ENCODE measurements at places on chromosomes 6 and 20.
A peak's percentile ranks its signal among the peaks of the same experiment; 100 is the strongest.

DNA sequence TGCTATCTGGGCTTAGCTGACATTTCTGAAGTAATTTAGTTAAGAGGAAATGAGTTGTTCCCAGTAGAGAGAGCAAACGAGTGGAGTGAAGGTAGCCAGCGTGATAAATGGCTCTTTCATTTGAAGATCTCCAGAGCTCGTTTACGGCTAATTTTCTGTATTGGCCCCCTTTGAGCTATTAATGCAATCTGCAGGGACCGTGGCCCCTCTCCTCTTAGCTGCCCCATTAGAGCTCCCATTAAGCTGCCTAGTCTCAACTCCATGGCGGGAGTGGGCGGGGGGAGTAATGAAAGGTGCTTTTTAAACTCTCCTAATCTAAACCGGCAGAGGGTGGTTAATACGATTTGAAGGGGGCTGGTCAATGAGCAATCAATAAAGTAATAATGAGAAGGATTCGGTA is 12.5 kb downstream of the TFAP2B start:
- DNase-seq, result no peak

GRCh38 chr6:157222201-157222981 is 100.9 kb downstream of the TMEM242 start:
- DNase-seq, result no peak

DNA sequence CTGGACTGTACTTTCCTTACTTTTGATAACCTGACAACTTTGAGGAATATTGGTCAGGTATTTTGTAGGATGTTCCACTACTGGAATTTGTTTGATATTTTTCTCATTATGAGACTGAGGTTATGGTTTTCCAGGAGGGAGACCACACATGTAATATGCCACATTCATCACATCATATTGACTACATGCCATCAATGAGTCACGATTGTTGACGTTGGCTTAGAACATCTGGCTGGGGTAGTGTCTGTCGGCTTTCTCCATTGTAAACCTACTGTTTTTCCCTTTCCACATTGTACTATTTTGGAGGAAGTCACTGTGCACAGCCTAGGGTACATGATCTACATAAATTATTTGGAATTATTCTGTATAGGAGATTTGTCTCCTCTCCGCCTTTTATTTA is 1.4 kb upstream of the STX11 start:
- no peak for DNase-seq

GRCh38 chr20:1912053-1912452 is 16.8 kb downstream of the SIRPA start:
- DNase-seq, result no peak

DNA sequence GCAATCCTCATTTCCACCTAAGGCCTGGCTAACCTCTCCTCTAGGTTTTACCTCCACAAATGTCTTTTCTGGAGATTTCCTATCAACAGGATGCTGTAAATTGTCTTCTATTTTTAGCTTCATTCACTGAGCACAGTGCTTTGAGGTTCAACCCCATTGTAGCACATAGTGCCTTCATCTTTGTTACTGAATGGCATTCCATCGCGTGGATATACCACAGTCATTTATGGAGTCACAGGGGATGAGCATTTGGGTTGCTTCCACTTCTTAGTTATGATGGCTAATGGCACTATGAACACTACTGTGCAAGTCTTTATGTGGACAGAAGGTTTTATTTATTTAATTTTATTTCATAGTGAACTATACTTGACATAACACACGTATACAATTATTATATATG is 387.1 kb downstream of the SMOC2 start:
- no peak for DNase-seq

DNA sequence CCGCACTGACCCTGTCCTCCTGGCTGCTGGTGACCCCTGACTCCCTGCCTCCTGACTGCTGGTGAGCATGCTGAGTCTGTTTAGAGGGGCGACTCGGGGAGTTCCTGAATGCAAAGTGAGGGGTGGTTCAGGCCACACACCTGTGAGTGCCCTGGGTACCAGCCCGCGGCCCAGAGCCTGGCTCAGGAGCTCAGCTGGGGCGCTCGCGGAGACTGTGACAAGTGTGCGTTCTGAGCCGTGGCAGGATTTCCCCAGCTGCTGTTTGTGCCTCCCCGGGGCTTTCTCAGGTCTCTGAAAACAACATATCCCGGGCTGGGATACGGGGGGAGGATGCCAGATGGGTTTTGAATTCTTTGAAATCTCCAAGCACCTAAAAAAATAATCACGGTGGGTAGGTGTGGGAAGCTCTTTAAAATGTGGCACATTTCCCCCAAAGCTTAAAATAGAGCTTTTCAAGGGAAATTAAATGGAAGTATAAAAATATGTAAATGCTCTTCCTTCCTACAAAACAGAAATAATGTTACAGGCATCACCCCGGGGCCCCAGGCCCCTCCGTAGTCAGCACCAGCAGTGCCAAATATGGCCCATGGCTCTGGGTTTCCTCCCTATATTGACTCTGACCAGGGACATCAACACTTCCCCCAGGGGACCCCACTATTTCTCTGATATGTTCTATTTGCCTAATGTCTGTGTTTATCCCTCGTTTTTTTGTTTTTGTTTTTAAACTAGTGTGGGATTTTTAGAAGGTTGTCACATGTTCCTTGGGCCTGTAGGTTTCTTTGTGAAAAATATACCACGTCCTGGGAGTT is 49.9 kb upstream of the TAGAP start:
- peak; percentile 53 for DNase-seq

- peak; percentile 0 for DNase-seq
Measured at GRCh38 chr20:41172296-41173140, 35.2 kb downstream of the PLCG1 start.

DNA sequence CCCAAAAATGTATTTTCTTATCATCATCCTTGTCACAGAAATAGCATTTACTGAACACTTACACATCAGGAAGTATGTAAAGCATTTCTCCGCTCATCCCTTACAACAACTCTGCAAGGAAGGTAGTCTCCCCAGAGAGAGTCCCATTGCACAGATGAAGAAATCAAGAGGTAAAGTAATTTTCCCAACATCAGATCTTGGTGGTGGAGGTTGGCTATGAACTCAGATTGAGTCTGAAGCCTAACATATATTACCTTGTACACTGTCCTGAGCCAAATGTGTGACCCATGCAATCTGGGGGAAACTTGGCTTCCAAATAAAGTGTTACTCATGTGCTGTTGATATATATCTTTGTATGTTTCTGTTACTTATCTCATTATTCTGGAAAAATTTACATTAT is 31.4 kb downstream of the MAN1A1 start:
- no peak for DNase-seq

- no peak for DNase-seq
Measured at GRCh38 chr6:5749651-5750215, 257.0 kb downstream of the NRN1 start.

DNA sequence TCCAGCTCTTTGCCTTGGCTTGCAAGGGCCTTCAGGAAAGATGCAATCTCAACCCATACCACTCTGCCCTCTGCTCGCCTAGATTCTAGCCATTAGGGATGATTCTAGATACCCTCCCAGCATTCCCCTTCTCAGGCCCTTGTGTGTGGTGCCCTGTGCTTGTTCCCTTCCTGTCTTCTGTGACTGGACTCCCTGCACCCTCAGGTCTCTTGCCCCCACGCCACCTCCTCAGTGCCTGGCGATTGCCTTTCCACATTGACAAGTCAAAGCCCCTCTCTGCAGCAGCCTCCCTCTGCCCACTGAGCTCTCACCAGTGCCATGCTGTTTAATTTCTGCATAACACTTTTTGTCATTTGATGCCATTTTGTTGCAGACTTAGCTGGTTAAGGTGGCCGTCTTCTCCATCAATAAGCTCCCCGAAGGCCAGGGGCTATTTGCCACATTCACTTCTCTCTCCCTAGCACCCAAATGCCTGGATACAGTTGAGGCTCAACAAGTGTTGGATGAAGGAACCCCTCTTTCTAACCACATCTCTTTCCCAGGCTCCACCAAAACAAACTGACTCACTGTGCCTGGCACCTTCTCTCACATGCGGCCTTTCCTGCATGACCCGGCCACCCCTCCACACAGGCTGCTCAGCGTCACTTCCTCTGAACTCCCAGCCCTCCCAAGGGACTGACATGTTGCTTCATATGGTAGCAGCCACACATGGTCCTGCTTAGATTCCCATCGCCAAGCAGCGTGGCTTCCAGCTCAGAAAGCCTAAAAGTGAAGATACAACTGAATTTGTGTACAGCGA is 4.6 kb upstream of the TXNDC5 start:
- DNase-seq, result no peak

GRCh38 chr6:111973927-111974639 is 79.8 kb upstream of the CCN6 start:
- DNase-seq, result no peak
